Vein endothelial cell (primary cell): ENCODE measurements at places on chromosomes 7 and 10. TPM values are rescaled to one million over a fixed set of nuclear protein-coding genes. Genes with fewer than 3 reads are reported as not detected.

The CLEC5A gene
- not detected in 2 replicates for total RNA-seq

The CPA4 gene
- 0.29 and 0.65 TPM in 2 replicates for total RNA-seq

The SH2D4B gene
- total RNA-seq: under 0.01 and 0.10 TPM in 2 replicates

The COBL gene
- not detected in 2 replicates for total RNA-seq

The FGL2 gene
- total RNA-seq: under 0.01 TPM in 1 of 2 replicates, not detected in the other

The FFAR4 gene
- not detected in 2 replicates for total RNA-seq

The PNLIPRP2 gene
- not detected in 2 replicates for total RNA-seq

The ERV3-1 gene
- total RNA-seq: 57.8 and 96.0 TPM in 2 replicates

The JAZF1 gene
- 3.6 and 5.4 TPM in 2 replicates for total RNA-seq

The CALCR gene
- total RNA-seq: not detected in 2 replicates

The NUTM2A gene
- 0.48 and 0.65 TPM in 2 replicates for total RNA-seq

The GPR26 gene
- not detected in 2 replicates for total RNA-seq

The PTPRN2 gene
- total RNA-seq: 0.65 and 1.4 TPM in 2 replicates

The DGKI gene
- total RNA-seq: 1.3 and 1.8 TPM in 2 replicates

The SEMA4G gene
- 1.9 and 2.9 TPM in 2 replicates for total RNA-seq

The TSPAN12 gene
- total RNA-seq: 25.5 and 25.8 TPM in 2 replicates

The TAS2R41 gene
- total RNA-seq: 0.19 TPM in 1 of 2 replicates, not detected in the other

The CDC14C gene
- total RNA-seq: not detected in 2 replicates

The C10orf105 gene
- total RNA-seq: under 0.01 TPM in 1 of 2 replicates, not detected in the other

The IGFBP1 gene
- total RNA-seq: 0.48 TPM in 1 of 2 replicates, not detected in the other

The CCDC3 gene
- total RNA-seq: under 0.01 and 0.96 TPM in 2 replicates

The OR9A2 gene
- 0.33 TPM in 1 of 2 replicates, not detected in the other for total RNA-seq

The PDIA4 gene
- 379 and 408 TPM in 2 replicates for total RNA-seq
